Stimulated activated CD8-positive, alpha-beta memory T cell treated with anti-CD3 and anti-CD28 coated beads, Interleukin-15, amount 100 ng/mL, for 24 hours (primary cell): ENCODE measurements at places on chromosomes 5 and 9.

DNA sequence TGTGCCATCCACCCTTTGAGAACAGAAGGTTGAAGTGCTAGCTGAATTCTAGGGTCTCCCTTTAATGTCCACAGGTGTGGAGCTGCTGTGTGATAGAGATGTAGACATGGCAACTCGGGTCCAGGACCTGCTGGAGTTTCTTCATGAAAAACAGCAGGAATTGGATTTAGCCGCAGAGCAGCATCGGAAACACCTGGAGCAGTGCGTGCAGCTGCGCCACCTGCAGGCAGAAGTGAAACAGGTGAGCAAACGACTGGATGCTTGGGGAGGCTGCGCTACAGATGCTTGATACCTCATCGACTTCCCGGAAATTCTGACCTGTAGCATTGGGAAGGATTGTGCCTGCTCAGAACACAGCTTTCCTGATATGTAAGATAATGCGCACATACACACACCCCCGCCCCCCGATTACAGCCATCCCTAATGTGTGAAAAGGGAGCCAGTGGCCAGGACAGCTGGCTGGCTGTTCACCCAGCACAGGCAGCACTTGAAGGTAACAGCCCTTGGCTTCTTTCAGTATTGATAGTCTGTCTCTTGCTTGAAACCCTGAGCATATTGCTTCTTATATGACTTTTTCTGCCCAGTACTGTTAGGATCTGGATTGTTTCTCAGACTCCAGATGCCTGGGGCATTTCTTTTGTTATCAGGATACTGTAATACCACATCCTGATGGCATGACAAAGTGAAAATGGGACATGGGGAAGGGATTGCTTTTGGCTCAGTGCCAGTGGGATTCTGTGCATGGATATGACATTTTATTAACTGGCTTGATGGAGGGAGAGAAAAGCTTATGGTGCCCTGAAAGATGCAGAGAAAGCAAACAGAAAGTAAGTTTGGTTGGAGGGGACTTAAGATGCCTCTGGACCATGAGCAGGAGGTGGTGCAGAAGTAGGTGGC is 216.8 kb upstream of the OTULINL start:
- DNase-seq: no peak

- peak; percentile 5 for DNase-seq
These were observed 1.8 kb downstream of the SHB start for GRCh38 chr9:38066914-38067858.

- DNase-seq: no peak
These were observed 692.4 kb upstream of the DMAC1 start for GRCh38 chr9:8492024-8492423.

DNA sequence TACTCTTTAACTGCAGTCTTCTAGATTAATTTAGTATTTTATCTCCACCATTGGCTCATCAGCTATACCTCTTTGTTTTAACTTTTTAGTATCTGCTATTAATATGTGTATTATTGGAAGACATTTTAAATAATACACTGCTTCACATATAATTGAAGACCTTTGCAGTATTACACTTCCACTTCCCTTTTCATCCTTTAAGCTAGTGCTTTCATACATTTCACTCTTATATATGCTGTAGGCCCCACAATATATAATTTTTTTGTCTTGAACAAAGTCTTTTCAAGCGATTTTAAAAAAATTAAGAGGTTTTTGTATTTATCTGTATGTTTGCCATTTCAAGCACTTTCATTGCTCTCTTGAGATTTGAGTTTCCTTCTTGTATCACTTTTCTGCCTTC is 8.6 kb upstream of the LPCAT1 start:
- no peak for DNase-seq

DNA sequence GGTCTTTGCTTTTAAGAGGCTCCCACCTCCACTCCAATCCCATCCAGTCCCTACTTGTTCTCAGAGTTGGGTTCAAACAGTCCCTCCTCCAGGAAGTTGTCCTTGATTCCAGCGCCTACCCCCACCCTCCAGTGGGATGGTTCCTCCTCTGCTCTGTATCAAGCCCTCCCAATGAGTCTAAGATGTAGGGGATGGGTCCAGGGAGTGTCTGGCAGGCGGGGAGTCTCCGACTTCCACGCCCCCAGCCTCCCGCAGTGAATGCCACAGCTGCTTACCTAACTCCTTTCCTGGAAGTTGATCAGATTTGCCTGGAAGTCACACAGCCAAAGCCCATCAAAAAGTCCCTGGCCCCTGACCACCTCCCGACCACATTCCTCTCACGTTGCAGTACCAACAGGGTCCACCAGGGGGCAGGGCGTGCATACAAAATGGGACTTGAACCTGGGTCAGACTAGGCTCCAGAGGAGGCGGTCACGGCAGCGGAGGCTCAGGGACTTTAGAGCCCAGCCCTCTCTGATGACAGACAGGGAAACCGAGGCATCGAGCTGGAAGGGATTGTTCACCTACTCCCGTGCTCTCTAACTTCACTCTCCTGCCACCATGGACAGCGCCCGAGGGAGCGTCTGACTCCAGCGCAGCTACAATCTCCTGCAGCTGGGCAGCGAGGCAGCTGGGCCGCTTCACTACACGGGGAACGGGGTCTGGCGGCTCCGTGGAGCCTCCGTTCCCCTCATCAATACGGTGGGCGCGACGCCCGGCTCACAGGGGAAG is 25.0 kb upstream of the TDRD7 start:
- DNase-seq: peak; percentile 72

GRCh38 chr9:104915753-104916152 is 12.2 kb downstream of the ABCA1 start:
- DNase-seq: no peak

GRCh38 chr5:43649256-43649655 is 46.3 kb downstream of the NNT start:
- no peak for DNase-seq

DNA sequence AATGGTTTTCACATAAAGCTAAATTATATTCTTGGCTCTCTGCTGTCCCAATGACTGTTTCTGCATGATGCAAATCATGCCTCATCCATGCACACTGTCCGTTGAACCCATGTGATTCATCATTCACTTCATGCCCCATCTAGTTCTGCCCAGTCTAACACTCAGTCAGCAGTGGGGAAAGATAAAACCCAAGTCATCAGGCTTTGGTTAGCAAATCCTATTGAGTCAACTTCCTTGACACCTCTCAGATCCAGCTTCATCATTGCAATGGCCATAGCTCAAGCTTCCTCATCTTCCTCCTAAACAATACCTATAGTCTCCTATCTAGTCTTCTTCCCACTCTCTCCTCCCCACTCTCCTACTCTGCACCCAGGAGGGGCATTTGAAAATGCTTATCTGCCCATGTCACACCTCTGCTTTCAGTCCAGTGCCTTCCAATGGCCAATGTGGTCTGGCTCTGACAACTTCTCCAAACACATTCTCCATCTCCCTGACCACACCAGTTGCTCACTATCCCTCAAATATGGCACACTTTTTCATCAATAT is 266.0 kb upstream of the TRIM32 start:
- DNase-seq: no peak

DNA sequence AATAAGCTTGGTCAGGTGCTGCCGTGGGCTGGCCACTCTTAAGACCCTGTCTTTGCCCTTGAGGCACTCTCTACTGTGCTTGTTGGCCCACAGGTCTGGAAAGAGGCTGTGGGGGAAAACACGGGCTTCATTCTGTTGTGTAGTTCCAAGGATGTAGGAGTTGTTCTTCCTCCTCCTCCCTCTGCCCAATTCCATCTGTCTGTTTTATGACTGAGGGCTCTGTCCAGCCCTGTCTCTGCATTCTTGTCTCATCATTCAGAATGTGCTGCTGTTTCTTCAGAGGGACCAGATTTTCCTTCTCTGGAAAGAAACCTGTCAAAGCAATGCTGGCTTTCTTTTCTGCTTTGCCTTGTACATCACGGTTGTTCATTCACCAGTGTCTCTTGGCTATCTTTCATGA is 84.1 kb downstream of the MAP1B start:
- DNase-seq: no peak

GRCh38 chr9:32419921-32420320 is 35.5 kb downstream of the ACO1 start:
- DNase-seq: no peak

DNA sequence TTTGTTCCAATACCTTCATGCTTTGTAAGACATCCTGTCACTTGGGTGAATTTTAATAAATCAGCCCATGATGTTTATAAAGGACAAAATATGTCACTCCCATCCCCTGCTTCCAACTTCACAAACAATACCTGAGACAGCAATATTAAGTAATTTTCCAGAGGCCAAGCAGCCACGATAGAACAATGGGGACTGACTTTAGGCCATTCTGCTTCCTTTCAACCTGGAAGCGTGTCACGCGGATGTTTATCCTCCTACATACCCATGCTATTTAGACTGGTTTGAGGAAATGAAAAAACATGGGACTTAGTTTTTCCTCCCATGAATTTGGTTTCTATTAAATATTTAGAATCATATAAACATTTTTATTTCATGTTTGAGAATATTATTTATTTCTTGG is 82.9 kb downstream of the GRAMD2B start:
- DNase-seq: no peak

DNA sequence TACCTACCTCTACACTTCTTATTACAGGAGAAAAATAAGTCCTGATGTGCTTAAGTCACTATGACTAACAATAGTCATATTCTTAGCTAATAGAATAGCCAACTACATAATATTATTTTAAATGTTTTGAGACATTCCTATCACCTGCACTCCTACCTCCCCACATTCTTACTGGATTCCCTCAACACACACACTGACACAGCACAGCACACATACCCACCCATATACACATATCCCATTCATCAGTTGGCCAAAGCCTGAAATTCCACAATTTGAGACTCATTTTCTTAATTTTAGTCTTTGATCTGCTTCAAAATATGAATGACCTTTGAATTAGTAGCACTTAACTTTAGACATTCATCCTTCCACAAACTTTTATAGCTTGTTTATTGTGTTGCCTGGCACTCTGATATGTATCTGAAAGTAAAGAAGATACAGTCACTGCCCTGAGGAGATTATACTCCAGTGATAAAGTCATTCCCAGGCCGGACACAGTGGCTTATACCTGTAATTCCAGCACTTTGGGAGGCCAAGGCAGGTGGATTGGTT is 168.3 kb upstream of the RASA1 start:
- no peak for DNase-seq

GRCh38 chr5:94694671-94695070 is 76.2 kb downstream of the SLF1 start:
- no peak for DNase-seq
